ENCODE measurements at places on chromosomes 5 and 9. TPM values are rescaled to one million over a fixed set of nuclear protein-coding genes. Genes with fewer than 3 reads are reported as not detected.

ANKRD34B gene
- total RNA-seq = not detected

EQTN gene
- total RNA-seq = not detected

ACOT12 gene
- 1.4 TPM for total RNA-seq

GPR21 gene
- 2.0 TPM for total RNA-seq

MROH2B gene
- total RNA-seq = not detected

TEX48 gene
- total RNA-seq = not detected

DNA sequence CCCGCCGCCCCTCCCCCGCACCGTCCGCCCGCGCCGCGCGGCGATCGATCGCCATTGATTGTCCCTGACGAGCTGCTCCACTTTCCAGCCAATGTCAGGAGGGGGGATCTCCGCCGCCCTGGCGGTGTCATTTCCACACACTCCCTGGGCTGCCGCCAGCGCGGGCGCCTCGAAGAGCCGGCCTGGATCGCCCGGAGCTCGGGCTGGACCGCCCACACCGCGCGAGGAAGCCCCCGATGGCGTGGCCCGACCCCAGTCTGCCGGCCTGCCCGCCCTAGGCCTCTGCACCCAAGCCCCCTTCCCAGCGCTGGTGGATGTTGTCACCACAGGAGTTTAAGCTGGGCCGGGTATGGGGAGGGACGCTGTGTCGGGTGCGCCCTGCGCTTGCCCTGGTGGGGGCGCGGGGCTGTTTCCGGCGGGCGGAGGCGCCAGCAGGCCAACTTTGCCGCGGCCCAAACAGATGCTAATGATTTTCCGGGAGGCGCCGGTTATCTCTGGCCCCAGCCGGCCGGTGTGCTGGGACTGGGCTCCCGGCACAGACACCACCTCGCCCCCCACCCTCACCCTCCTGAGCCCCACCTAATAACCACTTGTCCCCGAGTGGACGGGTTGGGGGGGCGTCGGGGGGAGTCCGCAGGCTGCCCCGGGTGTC lies 10.6 kb upstream of the CXXC5 start:
- H3K27ac ChIP-seq = peak overlapping the region; percentile 82
- peaks cover 49% of the 10 kb centered on the region for H3K4me1 ChIP-seq
- H3K36me3 ChIP-seq = no peaks in the 10 kb centered on the region
- no peaks in the 10 kb centered on the region for H3K27me3 ChIP-seq
- no peak overlapping the region for H3K4me3 ChIP-seq

GRCh38 chr9:119802621-119803020 lies 433.4 kb upstream of the BRINP1 start:
- DNase-seq = no peak
- H3K27ac ChIP-seq = no peak overlapping the region
- no peaks in the 10 kb centered on the region for H3K36me3 ChIP-seq

GRCh38 chr9:106820866-106821265 lies 42.1 kb upstream of the ZNF462 start:
- H3K4me1 ChIP-seq = no peaks in the 10 kb centered on the region
- H3K36me3 ChIP-seq = no peaks in the 10 kb centered on the region
- DNase-seq = no peak
- H3K27ac ChIP-seq = no peak overlapping the region
